ENCODE measurements at places on chromosomes 4 and X.

- DNase-seq, result no peak
Observed at GRCh38 chr4:168928346-168928745, 81.7 kb downstream of the CBR4 start.

DNA sequence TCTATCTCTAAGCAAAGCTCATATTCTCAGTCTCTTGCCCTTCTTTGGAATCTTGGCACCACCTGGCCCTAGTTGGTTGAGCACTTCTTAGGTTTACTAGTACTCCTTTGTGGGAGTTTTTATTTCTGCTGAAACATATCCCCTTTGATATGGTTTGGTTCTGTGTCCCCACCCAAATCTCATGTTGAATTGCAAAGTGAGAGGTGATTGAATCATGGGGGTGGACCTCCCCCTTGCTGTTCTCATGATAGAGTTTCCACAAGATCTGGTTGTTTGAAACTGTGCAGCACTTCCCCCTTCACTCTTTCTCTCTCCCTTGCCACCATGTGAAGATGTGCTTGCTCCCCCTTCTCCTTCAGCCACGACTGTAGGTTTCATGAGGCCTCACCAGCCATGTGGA is 22.2 kb upstream of the SYNPO2 start:
- no peak for DNase-seq

GRCh38 chrX:110265661-110266060 is 52.2 kb downstream of the AMMECR1 start:
- no peak for DNase-seq

DNA sequence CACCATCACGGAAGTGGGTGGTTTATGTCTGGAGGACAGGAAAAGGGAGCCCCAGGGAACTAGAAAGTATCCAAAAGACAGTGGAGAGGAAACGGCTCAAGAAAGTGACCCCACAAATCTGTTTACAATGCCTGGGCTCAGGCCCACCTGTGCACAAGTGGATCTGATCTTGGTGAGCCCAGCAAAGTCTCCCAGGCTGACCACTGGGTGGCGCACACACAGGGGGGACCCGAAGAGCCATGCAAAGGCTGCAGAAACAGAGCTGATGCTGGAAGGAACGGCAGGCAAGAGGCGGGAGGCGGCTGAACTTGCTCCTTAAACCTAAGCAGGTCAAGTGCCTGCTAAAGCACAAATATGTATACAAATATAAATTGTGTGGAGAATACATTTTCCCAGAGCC is 9.6 kb downstream of the HAUS7 start:
- DNase-seq, result no peak

- DNase-seq, result no peak
Observed at GRCh38 chr4:148064451-148064850, 332.6 kb downstream of the ARHGAP10 start.

DNA sequence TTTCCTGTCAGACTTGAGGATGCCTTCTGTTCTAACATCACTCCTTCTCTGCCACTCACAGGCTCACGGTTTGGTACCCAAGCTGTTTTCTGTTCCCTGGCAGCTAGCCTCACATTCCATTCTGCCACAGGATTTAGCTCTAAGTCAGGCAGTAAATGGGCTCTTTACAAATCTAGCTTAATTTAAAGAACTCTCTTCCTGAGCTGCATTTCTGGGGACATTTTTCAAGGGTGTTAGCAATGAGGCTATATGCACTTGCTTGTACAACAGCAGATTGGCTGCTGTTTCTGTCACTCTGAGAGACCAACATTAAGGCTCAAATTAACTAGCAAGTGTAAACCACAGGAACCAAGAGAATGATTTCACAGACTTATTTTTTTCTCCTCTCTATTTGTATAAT is 337.8 kb upstream of the NOCT start:
- no peak for DNase-seq

DNA sequence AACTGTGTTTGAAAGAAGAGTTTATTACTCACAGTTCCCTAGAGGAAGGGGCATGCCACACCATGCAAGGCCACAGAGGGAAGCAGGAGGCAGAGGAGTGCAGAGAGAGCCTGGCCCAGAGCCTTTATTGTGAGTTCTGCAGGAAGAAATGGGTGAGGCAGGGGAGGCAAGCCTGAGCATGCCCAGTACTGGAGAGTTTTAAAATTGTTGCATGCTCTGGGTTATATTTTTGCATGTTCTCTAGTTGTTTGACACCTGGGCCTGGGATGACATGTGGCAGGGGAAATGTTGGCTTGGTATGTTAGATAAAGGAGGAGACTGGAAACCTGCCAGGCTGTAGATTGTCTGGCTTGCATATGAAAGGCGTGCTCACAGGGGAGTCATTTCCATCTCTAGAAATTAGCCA is 19.7 kb upstream of the CRMP1 start:
- DNase-seq, result no peak

GRCh38 chr4:41257906-41258305 is 1.2 kb downstream of the UCHL1 start:
- DNase-seq, result no peak

DNA sequence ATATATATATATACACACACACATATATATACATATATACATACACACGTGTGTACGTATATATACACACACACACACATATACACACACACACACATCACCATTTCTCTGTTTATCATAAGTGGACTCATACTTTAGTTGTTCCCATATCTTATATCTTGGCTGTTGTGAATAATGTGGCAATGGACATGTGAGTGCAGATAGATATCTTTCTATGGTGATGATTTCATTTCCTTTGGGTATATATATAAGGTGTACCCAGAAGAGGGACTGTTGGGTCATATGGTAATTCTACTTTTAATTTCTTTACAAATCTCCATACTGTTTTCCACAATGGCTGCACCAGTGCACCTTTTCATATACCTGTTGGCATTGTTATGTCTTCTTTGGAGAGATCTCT is 105.9 kb downstream of the LARP1B start:
- DNase-seq, result no peak

DNA sequence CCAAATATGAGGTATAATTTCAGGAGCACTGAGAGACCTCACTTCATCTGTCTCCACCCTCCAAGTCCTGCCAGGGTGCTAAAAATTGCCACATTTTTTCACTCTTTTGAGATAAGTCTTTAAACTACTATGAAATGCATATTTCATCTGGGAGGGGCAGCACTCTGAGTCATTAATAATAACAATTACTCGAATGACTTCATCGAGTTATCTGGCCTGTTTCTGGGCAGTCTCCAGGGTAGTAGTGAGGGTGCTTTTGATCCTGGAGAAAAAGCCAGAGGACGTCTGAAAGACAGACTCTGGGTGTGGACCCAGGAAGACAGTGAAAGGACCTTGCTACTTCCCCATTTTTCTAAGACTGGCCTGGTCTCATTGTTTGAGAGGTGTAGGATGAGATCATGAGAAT is 42.3 kb upstream of the SRD5A3 start:
- no peak for DNase-seq

DNA sequence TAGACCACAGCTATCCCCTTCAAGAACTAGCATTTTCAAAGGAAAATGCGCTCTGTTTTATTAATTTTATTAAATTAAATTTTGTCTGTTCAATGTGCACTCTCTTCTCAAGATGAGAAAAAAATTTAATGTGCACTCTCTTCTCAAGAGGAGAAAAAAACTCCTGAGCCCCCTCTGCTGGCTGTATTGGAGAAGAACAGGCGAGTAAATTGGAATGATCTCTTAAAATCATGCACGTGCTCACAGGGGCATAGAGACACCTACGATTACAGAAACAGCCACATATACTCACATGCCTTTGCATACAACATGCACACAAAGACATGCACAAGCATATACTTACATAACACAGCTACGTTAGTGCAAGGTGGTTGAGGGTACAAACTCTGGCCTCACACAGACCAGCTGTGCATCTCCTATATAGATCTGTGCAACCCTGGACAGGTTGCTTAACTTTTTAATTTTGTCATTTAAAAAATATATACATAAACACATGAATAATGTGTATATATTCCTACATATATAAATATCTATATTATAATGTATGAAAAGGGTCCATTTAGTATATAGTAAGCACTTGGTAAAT is 176.2 kb upstream of the CXorf66 start:
- DNase-seq, result peak; percentile 9

- no peak for DNase-seq
Observed at GRCh38 chr4:40255393-40256281, 58.8 kb downstream of the RHOH start.

DNA sequence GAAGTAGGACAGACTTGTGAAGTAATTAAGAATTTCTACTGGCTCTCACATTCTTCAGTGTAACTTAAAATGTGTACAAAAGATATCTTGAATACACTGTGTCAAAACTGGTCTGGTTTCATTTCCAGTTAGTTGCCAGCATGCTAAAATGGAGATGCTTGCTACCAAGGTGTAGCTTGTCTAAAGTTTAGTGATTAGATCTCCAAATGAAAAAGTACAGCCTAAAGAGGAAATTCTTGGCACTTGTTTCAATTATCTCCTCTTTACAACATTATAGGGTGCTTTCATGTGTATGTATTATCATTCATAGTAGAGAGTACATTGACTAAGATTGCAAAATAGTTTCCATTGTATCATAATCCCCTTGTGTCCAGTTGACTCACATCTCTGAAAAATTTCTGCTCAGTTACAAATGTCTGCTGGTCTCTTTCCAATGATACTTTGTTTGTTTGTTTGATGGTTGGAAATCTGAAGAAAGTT is 97.3 kb upstream of the SPRY1 start:
- no peak for DNase-seq

- no peak for DNase-seq
Observed at GRCh38 chr4:137630252-137630651, 98.0 kb upstream of the PCDH18 start.

DNA sequence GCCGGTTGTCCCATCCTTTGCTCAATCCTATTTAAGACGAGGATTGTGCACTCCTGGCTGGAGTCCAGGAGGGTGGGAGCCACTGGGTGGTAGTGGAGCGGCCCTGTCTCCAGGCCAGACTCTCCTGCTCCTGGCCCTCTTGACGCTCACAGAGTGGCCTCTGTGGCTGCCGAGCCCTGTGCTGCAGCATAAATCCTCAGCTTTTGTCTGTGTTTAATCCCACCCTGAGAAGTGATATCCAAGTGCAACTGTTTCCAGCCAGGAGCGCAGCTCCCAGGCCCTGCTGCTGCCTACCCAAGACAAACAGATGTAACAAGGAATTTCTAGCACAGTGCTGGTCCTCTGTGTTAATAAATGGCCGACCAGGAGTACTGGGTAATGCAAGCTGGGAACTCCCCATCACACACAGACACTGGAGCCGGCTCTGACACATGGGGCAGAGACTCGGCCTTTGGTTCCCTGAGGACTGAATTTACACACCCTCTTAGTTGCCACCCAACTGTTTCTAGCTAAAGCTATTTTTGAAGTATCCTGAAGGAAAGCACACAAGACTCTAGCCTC is 85.3 kb downstream of the GATB start:
- no peak for DNase-seq

Measured in renal cortex interstitium (tissue), 15 donors.